ENCODE measurements at places on chromosomes 2 and 18. TPM values are rescaled to one million over a fixed set of nuclear protein-coding genes. Genes with fewer than 3 reads are reported as not detected.

Gene CCDC141
- 1.5 TPM for total RNA-seq

Gene DOK1
- total RNA-seq: 3.4 TPM

Gene PLCL1
- total RNA-seq: 28.5 TPM

Gene CD226
- 0.74 TPM for total RNA-seq

Measured in temporal lobe (tissue), 4 donors.